ENCODE measurements at places on chromosomes 7 and 10.

GRCh38 chr7:130940326-130940725, 206.3 kb upstream of the KLF14 start:
- no peak for DNase-seq

DNA sequence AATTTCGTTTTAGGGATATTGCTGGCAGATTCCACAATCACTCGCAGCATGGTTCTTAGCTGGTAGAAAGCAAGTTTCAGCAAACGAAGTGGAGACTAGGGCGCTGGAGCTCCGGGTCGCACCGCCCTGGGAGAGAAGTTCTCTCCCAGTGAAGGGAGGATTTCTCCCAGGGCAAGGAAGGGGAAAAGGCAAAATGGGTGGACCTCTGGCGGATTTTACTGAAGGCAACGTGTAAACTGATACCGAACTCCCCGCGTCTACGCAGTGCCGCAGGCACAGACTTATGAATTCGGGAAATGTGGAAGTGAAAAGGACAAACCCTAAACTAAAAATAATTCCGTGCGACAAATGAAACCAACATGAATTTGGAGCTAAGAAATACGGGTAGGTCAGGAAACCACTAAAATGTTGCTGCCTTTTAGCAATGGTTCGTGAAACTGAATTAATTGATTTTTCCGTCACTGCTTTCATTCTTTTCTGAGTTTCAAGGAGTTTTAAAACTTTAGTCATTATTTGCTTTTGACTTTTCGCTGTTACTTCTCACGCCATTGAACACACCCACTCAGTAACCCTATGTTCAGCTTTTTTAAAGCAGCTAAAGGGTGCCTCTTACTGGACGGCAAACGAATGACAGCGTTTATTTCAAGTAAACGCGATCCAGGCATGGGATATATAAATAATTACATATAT, at the start of gene MYOF:
Gene MYOF, minus strand, starts transcription at position 190 of the 690 bp plus-strand sequence. Its CDS starts 140 bp downstream, at position 50.
- DNase-seq: peak; percentile 19

DNA sequence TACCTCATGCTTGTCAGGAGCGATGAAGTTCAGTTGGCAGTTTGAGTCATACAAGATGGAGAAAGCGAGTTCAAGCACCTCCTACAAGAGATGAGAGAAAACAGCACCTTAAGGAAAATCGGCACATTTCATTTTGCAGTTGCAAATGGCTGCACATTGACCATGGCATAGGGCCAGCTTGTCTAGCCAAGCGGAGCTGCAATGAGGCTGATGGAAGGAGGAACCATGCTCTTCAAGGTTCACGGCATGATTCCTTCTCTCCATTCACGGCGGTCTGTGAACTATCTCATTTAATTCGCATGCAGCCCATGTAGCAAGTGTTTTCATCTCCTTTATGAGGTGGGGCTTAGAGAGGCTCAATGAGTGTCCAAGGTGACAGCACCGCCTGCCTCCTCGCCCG, 137.4 kb upstream of the AOAH start:
- no peak for DNase-seq

GRCh38 chr7:149489391-149490024, 8.1 kb downstream of the ZNF746 start:
- DNase-seq: peak; percentile 9

DNA sequence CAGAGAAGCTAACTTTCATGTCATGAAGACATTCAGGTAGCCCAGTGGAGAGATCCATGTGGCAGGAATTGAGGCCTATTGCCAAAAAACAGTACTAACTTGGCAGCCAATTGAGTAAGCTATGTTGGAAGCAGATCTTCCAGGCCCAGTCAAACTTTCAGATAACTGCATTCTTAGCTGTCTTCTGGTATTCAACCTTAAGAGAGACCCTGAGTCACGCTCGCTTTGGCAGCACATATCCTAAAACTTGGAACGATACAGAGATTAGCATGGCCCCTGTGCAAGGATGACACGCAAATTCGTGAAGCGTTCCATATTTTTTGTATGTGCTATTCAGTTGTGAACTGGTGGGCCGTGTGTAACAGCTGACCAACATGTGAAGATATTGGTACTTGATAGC, 17.6 kb upstream of the ZNF518A start:
- no peak for DNase-seq

DNA sequence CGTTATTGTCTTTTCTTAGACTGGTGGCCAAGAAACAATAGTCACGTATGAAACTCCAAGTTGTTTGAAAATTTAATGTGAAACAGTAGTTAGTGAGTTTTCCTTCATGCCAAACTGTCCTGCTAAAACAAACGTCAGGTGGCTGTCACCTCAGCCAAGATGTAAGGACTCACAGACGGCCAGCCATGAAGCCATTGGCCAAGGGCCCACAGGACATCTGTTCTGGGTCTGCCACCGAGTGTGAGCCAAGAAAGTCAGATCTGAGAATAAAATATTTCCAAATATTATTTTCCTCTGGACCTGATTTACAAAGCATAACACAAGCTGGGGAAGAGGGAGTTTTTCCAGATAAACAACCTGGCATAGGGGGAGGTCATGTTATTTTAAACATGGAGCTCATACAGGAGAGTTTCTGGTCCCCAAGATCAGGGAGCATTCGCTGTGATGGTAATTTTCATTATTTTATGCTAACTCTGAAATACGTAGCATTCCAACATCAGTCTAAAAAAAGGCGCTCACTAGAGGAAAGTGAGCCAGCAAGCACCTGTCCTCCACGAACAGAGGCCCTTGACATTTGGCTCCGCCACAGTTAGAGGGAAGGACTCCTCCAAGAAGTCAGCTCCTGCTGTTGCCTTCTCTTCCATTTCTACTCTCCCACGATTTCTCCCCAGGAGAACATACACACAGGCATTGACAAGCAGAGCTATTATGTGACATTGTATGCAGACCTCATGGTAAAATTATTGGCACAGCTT, 38.9 kb upstream of the LANCL2 start:
- DNase-seq: no peak

DNA sequence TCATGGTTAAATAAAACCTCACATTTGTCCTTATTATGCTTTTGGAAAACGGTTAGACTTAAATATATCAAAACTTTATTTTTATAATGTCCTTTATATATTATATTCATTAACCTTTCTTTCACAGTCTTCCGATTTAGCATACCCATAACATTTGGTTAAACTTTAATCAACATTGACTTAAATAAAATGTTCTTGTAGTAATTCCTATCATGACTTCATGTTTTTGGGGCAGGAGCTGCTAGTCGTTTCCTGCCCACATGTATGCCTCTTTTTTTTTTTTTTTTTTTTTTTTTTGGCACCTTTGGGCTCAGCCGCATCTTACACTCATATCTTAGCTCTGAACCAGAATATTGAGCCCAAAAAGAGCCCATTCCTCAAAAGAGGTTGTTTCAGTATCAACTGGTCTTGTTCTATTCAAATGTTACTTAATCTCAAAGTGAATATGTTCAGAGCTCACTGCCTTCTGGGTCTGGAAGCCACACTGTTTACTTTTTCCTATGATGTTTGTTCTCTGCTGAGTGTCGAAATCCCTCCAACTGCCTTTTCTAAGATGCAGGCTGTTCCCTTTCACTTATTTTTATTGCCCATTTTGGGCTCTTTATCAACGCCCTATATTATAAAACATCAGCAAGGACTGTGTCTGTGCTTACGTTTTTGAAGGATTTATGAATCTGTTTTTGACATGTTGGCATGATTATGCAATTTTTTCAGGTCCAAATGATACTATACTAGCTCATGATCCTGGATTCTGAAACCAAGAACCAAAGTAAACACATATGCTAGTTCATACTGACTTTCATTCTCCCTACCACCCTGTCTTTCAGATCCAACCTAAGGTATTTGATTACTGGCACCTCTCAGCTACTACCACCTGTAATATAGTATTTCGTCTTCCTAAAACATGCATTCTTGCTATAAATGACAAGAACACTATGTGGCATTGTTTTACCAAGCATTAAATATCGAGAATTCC, 914.4 kb downstream of the PCDH15 start:
- DNase-seq: no peak

GRCh38 chr7:42332605-42333222, 95.7 kb upstream of the GLI3 start:
- no peak for DNase-seq

- peak; percentile 70 for DNase-seq
Observed at GRCh38 chr7:147197006-147197405, 1080.4 kb downstream of the CNTNAP2 start.

GRCh38 chr7:57300747-57301146, 149.2 kb upstream of the ZNF716 start:
- no peak for DNase-seq

- DNase-seq: peak; percentile 53
Observed at GRCh38 chr7:91344911-91345310, 80.7 kb downstream of the FZD1 start.

DNA sequence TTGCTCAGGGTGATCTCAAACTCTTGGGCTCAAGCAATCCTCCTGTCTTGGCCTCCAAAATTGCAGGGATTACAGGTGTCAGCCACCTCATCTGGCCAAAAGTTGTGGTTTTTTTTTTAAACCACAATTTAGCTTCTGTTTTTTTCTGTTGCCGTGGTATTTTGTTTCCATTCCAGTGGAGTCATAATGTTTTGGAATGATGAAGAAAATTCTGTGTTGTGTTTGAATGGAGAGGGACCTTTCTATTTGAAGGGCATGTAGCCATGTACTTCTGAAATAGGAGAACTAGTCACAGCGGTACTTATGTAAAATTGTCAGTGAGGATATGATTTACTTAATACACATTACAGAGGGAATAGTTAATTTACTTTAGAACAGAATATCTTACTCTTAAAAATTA, 201.3 kb downstream of the ARL4A start:
- DNase-seq: no peak

- no peak for DNase-seq
Observed at GRCh38 chr10:6781133-6781770, 201.2 kb upstream of the PRKCQ start.

GRCh38 chr7:12770227-12770975, 83.0 kb downstream of the ARL4A start:
- DNase-seq: peak; percentile 31

- DNase-seq: no peak
Observed at GRCh38 chr10:89697946-89698345, 3.4 kb upstream of the KIF20B start.

- DNase-seq: no peak
Observed at GRCh38 chr7:96397936-96398598, 76.2 kb upstream of the SLC25A13 start.

GRCh38 chr10:124647421-124648130, 96.6 kb downstream of the FAM53B start:
- no peak for DNase-seq

GRCh38 chr10:67487199-67487598, 208.8 kb downstream of the CTNNA3 start:
- DNase-seq: no peak

DNA sequence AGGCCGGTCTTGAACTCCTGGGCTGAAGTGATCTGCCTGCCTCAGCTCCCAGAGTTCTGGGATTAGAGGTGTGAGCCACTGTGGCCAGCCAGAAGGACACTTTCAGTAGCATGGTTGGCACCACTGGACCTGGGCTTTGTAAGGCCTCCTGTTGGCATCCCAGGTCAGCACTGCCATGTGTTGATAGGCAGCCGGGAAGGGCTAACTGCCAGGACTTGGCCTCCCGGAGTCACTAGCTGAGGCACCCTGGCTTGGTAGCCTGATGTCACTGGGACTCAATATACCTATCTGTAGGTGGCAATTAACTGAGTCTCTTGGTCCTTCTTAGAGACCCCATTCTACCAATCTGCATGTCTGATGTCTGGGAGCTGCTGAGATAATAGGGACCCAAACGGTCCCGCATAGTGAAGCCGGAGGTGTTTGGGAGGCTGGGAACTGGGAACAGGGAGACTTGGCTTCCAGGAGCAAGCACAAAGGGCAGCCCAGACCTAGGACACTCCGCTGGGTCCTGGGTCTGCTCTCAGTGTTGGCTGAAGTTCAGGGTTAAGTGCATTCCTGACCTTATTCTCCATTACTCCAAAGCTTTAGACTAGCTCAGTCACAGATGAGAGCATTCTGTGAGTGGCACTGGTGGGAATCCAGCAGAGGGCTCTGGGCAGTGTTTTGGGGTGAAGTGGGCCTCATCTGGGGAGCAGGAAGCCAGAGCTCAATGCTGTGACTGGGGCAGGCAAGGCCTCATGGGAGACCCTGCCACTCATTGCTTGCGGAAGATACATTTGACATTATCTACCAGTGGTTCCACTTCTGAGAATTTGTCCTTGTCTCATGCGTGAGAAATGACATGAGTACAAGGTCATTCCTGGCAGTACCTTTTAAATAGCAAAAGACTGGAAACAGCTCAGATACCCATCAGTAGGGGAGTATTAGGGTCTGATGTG, 2.7 kb downstream of the LHPP start:
- DNase-seq: no peak

- DNase-seq: no peak
Observed at GRCh38 chr10:48625826-48626134, 20.9 kb upstream of the ARHGAP22 start.

GRCh38 chr7:101562531-101563197, 66.4 kb downstream of the MYL10 start:
- no peak for DNase-seq

GRCh38 chr10:124354411-124355382, 64.0 kb downstream of the OAT start:
- DNase-seq: peak; percentile 58

GRCh38 chr10:59674215-59674836, 35.3 kb downstream of the SLC16A9 start:
- DNase-seq: no peak

DNA sequence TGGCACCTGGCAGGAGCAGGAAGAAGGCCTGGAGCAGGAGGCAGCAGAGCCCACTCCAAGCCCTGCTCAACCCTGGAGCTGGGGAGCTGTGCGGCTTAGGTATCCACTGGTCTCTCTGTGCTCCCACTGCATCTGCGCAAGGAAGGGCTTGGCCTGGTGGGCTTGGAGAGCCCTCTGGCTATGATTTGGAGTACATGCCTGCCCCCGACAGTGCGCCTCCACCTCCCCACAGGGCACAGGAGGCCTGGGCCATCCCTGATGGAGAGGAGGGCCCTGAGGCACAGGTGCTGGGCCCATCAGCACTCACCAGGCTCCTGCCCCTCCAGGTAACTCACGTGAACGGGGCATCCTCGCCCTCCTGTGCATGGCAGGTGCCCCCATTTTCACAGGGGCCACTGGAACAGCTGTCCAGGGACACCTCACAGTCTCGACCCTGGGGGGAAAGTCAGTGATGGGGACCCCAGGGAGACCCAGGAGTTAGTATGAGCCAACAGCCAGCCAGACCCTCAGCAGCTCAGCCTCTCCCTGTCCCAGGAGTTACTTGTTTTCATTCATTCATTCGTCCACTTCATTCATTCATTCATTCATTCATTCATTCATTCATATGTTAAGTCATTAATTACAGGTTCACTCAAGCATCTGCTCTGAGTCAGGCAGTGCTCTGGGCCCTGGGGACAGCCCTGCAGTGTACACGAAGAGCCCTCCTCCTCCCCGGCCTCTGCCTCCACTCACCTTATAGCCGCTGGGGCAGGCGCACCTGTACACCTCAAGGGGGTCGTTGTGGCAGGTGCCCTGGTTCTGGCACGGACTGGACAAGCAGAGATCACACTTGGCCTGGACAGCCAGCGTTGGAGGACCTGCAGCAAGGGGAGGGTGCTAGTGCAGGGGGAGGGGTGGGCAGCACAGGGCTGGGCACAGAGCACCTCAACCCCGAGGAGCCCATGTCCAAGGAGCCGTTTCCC, 167.2 kb downstream of the SLIT1 start:
- DNase-seq: no peak

DNA sequence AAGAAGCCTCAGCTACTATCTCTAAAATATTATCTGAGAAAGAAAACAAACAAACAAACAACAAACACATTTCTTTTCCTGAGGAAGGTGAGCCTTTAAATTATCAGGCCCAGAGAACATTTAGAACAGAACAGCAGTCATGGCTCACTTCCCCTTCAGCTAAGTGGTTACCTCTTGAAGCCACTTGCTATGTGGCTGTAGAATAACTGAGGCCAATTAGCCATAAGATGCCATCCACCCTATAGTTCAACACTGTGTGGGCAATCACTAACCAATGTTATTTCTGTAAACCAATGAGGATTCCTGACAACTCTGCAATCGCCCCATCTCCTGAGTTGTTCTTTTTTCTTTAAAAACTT, 3.7 kb upstream of the UPP1 start:
- DNase-seq: no peak
